Naive thymus-derived CD8-positive, alpha-beta T cell (primary cell): ENCODE measurements at places on chromosomes 4 and X.

DNA sequence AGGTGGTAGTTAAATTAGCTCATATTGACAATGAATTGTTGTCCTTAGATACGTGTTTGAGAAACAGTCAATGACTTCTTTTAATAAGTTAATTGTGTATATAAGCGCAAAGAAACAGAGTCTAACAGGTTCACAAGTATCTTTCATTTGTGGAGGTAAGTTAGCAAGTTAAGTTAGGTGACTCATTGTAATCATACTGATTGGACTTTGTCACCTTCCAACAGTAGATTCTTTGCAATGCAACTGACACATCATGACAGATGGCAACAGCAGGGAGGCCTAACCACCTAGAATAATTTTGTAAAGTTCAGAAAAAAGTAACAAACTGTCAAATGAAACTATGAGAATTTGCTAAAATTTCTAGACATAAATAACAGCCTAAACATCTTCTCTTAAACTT is 207.6 kb upstream of the PITX2 start:
- no peak for DNase-seq

DNA sequence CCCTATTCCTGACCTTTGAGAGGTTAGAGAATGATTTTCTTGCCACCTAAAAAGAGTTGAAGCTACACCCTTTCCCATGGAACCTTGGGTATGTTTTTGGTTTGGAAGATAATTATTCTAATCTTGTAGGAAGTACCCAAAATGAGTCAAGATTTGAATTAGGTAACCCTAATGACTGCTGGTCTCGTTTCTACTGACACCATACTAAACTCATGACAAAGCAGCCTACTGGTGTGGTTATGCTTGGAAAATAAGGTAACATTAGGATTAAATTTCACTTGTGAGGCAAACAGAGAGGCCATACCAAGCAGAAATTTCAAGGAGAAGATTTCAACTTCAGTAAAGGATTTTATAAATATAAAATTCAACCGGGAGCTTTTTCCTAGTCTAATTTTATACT is 107.9 kb downstream of the FBXW7 start:
- DNase-seq = no peak

DNA sequence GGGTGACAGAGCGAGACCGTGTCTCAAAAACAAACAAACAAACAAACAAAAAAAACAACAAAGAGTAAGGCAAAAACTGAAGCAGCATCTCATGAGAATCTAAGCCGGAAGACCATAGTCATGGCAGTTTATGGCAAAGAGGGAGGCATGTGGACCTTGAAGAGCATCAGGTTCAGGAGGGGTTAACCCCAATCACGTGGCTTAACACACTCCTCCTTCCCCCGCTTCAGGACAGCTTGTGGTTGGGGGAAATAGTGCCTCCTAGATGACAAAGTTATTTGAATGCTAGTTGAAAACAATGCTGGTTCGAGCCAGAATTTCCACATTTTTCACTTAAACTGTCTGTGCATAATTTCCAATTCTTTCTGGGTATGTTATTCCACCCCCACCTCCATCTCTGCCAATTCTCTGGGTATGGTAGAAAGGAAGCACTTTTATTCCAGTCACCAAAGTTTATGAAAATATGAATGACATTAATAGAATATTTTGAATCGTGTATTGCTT is 11.7 kb upstream of the MAP7D3 start:
- DNase-seq = no peak

- no peak for DNase-seq
These were observed 219.0 kb downstream of the DCTD start for GRCh38 chr4:182698212-182698611.

DNA sequence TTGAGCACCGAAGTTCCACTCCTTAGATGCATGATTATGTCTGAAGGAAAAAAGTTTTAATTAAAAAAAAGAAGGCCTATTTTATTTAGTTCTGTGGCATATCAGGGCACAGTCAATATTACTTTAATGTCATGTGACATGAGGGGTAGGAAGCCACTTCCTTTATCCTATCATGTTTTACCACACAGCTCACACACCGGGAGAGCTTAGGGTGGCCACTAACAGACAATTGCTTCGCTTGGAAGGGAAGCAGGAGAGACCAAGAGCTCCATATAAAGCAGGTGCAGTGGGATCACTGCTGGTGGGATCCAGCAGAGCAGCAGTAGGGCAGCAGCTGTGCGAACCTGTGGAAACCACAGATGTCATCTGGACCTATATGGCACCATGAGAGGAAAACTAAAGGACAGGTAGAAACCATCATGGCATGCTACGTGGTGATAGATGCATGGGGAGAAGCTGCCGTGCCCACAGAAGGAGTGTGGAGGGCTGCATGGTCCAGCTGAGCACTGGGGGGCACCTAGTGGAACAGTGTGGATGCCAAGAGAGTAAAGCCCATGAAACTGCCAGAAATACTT is 52.0 kb downstream of the DTHD1 start:
- no peak for DNase-seq
